Adipose tissue (tissue), 3 donors: ENCODE measurements at places on chromosomes 4 and X. TPM values are rescaled to one million over a fixed set of nuclear protein-coding genes. Genes with fewer than 3 reads are reported as not detected.

STK32B gene
- polyA plus RNA-seq, result 1.3 TPM

NAT8L gene
- polyA plus RNA-seq, result 11.5 TPM

CSN1S1 gene
- 8.1 TPM for polyA plus RNA-seq

HSD17B11 gene
- polyA plus RNA-seq, result 38.4 TPM

CT45A3 gene
- polyA plus RNA-seq, result not detected

MMRN1 gene
- polyA plus RNA-seq, result 30.1 TPM

DCAF8L2 gene
- polyA plus RNA-seq, result not detected

CCSER1 gene
- 0.87 TPM for polyA plus RNA-seq

SOX3 gene
- not detected for polyA plus RNA-seq
